ENCODE measurements at places on chromosomes 7 and 10.
A peak's percentile ranks its signal among the peaks of the same experiment; 100 is the strongest.

DNA sequence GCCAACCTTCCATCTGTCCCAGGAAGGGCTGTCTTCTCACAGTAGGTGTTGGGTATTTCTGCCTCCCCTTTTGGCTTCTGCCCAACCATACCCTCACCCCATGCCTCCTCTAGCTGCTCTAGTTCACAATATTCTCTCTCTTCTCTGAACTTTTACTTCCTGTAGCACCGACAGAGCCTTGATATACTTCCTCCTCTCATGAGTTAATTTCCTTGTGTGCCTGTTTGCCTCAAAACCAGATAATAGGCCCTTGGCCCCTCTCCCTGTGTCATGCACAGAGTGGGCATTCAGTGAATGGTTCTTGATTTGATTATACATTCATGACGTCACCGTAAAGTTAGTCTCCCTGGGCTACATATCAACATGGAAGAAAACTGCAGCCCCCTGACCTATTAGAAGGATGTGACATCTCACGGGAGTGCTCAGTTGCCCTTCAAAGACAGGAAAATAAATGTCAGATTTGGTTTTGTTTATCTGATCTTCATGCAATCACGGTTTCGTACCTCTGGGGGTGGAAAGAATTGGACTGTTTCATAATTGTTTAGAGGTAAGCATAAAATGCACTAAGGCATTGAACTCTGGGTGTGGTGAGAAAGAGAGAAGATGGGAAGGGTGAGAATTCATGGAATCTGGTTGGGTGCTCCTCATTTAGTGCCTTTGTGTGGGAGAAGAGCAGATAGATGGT is 127.7 kb downstream of the ITIH5 start:
- no peak for DNase-seq

DNA sequence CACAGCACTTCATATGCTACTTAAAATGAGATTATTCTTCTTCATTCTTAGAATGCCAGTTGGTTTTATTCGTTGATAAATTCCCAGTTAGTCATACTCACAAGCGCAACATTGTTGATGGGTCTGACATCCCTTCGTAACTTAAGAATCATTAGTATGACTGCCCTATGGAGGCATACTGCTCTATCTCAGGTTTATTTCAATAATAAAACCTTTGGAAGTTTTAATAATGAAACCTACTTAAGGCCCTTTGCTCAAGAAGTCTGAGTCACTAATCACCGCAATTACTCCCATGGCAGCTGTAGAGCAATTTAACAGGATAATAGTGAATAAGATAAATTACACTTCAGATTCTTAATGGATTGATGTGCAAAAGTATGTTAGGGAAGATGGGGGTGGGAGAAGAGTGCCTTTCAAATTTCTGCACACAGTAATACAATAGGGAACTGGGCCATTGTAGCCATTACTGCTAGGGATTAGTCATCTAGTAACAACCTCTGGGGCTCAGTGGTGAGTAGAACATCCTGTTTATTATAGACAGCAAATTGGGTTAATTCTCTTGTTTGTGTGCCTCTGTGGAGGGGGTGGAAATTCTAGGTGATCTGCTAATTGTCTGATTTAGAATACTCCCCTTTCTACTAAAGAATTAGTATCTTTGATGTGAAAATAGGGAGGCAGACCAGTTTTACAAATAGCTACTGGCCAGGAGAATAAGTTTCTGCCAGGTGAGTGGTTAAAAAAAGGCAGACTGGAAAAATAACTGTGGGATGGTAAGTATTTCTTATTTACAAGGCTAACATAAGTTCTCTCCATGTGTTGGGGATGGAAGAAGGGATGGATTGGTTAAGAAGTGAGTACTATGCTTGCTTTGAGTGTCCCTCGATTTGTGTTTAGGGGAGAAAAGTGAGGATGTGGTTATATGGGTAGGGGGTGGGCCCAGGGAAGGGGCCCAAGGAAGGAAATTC is 74.5 kb upstream of the VKORC1L1 start:
- DNase-seq, result peak; percentile 43

GRCh38 chr10:11401264-11402235 is 209.9 kb downstream of the USP6NL start:
- DNase-seq, result no peak

GRCh38 chr10:108989976-108990375 is 933.3 kb downstream of the XPNPEP1 start:
- no peak for DNase-seq

GRCh38 chr10:59968705-59969104 is 62.3 kb upstream of the CCDC6 start:
- DNase-seq, result no peak

- no peak for DNase-seq
These were observed 537 bp downstream of the FOXK1 start for GRCh38 chr7:4682621-4683042.

- no peak for DNase-seq
These were observed 103.0 kb downstream of the DNAJB6 start for GRCh38 chr7:157439761-157440160.

DNA sequence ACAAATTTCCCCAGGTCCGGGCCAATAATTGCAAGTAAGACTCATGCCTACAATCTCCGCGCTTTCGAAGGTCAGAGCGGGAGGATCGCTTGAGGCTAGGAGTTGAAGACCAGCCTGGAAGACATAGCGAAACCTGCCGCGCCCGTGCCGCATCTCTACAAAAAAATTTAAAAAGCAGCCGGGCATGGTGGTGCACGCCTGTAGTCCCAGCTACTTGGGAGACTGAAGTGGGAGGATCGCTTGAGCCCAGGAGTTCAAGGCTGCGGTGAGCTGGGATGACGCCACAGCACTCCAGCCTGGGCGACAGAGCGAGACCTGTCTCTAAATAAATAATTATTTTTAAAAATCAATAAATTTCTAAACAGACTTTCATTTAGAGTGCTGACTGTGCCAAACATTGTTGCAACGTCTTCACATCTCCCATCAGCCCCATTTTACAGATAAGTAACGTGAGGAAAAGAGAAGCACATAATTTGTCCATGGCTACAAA is 494 bp upstream of the CFAP43 start:
- DNase-seq, result no peak

DNA sequence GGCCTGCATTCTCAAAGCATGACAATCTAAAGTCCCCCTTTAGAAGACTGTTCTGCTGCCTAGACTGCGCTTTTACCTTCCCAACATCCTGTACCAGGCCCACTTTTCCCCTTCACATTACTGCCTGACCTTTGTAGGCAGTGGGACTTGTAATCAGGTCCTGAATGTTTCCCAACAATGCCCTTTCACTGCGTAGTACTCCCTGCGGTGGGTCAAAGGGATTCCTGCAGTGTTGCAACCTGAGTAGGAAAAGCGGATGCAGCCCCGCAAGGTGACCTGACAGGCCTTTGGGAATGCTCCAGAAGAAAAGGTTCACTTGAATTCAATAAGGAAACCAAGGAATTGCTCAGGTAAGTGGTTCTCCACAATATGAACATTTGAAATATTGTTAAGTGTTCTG is 4.9 kb upstream of the TCAF1 start:
- DNase-seq, result no peak

- DNase-seq, result no peak
These were observed 370.5 kb downstream of the MDFIC start for GRCh38 chr7:115292381-115292780.

DNA sequence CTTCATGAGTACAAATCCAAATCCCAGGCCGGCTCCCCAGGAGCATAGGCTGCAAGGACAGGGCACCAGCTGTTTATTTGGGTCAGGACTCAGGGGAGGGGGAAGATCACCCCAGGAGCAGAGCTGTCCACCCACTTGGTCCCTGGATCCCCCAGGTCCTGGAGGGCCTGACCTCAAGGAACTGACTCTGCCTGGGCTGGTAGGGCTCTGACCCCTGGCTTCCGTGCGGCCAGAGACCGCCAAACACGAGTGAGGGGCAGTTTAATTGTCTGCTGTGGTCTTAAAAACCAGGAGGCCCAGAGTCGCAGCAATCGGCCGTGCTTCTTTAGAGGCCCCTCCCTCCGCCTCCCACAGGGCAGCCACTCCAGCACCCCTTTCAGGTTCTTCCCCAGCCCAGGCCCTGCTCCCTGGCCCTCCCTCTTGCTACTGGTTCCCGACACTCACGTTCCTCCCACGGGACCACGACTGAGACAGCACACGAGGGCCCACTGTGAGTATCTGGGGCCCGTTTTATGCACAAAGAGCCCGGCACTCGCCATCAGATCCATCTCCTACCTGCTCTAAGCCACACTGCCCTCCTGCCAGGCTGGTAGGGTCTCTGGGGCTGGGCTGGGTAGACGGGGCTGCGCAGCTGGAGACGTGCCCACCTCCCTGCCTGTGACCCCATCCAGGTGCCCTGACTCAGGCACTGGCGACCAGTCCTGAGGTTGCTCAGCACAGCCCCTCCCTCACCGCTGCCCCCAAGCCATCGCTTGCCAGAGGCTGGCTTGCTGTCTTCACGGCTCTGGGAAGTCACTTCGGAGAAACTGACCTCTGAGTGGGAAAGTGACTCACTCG is 30.0 kb upstream of the CFAP46 start:
- no peak for DNase-seq

- DNase-seq, result no peak
These were observed 2.8 kb upstream of the ZNF777 start for GRCh38 chr7:149463500-149464161.

Data from brain microvascular endothelial cell (primary cell).